ENCODE measurements at places on chromosomes 11 and 22.

GRCh38 chr11:114684636-114685035 is 6.3 kb downstream of the NXPE2 start:
- DNase-seq, result no peak

- DNase-seq, result no peak
These were observed 6.8 kb upstream of the OR2AT4 start for GRCh38 chr11:75103380-75104026.

- no peak for DNase-seq
These were observed 526 bp downstream of the C1QTNF6 start for GRCh38 chr22:37187552-37187890.

DNA sequence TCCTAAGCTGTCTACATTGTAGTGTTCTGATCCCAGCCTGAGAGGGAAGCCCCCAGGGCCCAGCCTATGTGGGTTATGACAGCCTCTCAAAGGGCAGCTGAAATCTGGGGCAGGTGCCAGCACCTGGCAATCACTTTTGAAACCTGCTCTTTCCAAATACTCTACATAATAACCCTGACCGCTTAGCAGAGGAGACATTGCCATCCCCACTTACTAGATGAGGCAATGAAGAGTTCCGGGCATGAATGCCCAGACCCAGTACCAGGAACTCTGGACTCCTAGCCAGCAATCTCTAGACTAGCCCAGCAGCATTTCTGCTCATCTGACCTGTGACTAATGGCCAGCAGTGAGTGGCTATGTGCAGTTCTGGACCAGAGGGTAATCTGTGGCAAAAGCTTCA is 412.4 kb upstream of the CADM1 start:
- no peak for DNase-seq

DNA sequence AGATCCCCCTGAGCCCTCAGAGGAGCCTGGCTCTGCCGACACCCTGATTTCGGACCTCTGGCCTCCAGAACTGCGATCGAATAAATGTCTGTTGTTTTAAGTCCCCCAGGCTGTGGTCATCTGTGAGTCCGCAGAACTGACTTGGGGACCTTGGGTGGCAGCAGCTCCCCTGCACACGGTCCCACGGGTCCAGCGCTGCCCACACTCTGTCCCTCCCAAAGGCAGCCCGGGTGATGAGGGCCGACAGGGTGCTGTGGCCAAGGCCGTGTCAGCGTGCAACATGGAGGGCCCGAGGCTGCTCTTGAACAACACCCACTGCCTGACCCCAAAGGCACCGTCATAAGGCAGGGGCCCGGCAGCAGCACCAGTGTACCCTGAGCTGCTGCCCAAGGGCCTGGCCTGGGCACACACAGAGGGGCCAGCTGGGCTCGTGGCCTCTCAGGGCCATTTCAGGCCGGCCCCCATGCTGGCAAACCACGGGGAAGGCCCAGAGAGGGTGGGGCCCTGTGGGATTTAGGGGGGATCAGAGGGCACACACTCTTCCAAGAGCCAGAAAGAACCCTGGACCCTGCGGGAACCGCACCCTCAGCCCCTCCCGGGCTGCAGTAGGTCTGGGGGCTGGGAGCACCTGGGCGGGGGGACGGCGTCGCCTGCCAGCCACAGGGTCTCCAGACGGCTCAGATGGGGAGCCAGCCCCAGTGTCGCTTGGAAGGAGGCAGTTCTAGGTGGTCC is 77.1 kb upstream of the PRR5 start:
- no peak for DNase-seq

DNA sequence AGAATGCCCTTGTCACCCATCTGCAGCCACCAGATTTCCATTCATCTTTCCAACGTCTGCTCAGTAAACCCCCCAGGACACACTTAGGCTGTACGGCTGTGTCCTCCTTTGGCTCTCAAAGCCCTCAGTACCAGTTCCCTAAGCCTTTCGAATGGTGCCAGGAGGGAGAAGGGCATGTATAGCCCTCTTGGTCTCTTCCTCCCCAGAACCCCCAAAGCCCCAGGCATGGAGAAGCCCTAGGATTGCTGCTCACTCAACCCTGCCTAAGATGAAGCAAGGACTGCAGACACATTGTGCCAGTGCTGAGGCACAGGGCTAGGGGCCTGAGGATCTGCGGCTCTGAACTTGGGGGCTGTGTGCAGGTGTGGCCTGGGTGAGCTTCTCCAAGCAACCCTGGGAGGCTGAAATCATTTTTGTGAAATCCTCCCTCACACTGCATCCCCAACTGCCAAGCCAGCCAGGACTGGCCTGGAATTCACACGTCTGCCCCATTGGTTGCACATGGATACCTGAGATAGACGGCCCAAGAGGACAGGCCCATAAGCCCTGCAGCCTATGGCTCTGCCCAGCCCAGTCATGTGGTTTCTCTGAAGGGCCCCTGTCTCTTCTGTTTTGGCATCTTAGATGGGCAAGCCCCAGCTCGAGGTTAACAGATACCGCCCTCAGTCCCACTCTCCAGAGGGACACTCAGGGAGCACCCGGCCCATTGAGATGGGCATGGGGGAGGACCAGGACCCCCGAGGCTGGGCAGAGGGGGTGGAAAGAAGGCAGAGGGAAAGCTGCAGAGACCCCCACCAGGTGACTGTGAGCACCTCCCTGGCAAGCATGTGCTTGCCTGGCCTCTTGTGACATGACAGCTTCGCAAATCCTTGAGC is 34.0 kb downstream of the KCNQ1OT1 start:
- no peak for DNase-seq

DNA sequence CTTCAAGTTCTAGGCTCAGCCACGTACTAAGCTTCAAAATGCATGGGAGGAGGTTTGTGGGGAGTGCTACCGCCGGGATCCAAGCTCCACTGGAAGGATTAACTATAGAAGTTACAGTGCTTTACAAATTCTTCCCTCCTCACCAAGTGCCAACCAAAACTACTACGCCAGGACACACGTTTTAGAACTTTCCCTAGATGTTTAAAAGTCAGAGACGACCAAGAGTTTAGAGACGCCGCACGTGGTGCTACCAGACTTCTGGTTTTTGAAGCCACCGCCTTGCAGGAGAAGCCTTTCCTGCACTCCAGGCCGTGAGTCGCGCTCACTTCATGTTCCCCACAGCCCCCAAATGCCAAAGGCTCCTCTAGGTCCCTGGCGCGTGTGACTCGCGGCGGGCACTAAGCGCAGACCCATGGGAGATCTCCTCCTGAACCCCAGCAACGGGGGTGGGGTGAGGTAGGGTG is 734 bp downstream of the SNU13 start:
- DNase-seq, result no peak

DNA sequence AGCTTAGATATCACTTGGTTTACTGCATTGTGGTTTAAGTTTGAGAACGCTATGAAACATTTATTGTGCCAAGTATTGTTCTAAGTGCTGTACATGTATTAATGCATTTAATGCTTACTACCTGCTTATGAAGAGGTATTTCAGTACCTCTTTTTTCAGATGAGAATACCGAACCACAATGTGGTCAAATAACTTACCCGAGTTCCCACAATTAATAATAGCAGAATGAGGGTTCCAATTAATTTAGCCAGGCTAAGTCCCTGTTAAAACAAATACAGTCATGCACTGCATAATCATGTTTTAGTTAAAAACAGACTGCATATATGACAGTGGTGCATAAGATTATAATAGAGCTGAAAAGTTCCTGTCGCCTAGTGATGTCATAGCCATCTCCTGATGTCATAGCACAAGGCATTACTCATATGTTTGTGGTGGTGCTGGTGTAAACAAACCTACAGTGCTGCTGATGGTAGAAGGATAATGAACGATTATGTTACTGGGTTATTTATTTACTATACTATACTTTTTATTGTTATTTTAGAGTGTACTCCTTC is 4.3 kb downstream of the ZC3H12C start:
- no peak for DNase-seq

- no peak for DNase-seq
These were observed 272.5 kb downstream of the TBC1D22A start for GRCh38 chr22:47034905-47035419.

DNA sequence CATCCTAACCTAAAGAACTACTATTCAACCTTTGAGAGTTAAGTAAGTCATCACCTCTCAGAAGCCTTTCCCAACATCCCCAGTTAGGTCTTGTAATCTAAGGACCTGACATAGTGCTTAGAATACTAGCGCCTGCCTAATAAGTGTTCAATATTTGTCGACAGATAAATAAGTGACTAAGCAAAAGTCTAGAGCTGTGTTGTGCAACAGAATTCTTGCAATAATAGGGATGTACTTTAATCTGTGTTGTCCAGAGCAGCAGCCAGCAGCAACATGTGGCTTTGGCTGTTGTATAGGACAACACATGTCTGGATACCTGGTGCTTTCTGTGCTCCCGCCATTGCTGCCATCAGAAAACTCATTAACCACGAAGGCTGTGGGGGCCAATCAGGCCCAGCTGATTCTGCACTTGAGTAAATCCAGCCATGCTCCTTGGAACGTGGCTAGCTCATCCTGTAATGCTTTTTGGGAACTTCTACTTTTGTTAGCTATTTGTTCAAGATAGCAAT is 66.8 kb upstream of the NTM start:
- no peak for DNase-seq

DNA sequence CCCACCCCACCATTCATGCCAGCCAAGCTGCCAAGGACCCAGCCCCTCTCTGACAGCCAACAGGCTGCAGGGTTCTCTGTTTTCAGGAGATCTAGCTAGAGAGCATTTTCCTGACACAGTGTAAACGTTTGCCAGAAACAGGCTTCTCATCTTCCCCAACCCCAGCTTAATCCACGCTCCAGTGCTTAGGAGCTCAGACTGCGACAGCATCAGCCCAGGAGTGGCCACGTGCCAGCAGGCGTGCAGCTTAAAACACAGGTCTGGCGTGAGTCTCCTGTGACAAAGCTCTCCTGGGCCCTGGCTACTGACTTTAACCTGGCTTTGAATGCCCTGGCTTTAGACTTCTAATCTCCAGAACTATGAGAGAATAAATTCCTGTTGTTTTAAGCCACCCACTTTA is 66.6 kb downstream of the GALNT18 start:
- DNase-seq, result no peak

DNA sequence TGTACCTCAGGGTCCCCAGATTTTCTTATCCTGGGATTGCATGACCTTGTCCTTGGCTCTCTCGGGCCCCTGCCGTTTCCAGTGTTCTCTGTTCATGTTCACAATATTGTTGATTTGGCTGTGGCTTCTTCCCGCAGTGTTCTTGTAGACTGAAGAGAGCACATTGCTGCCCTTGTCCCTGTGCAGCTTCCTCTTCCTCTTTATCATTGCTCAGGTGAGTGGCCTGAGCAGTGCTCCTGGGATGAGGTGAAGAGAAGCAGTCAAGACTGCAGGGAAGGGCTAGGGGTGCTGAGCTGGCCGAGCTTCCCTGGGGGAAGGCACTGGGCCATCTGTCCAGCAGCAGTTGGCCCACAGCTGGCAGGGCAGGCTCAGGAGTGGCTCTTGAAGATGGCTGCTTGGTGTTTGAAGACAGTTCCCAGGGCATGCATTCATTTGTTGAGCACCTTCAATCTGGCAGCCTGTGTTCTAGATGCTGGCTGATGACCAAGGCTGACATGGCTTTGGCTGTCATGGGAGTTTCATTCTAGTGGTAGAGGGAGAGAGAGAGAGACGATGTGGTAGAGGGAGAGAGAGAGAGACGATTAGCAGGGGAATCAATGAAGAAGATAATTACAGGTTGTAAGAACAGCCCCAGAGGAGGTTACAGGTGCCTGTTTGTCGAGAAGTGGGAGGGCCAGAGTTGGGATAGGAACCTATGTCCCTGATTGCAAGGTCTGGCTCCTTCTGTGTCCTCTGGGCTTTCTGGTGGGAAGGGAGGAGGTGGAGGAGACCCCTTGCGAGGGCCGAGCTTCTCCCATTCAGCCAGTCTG is 17.4 kb downstream of the BMAL1 start:
- DNase-seq, result no peak

DNA sequence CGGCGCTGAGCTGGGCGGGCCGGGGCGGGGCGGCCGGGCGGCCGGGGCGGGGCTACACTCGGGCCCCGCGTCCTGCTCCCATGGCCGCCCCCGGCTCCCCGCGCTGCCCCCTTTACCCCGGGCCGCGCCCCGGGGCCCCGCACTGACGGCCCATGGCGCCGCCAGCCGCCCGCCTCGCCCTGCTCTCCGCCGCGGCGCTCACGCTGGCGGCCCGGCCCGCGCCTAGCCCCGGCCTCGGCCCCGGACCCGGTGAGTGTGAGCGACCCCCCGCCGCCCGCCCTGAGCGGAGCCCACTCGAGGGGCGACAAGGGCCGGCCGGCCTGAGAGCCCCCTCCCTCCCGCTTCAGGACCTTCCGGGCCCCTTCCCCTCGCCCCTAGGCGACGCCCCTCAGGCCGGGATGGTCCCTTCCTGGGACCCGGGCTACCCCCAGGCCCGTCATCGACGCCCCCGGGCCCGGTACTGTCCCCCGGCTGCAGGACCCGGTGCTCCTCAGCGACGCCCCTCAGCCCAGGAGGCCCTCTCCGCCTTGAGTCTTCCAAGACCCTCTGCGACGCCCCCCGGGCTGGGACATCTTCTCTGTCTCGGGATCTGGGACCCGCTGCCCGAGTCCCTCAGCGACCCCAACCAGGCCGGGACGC is at the start of gene KREMEN1:
Gene KREMEN1 (plus strand): TSS at position 57 of the 639 bp plus-strand sequence. CDS start 96 bp downstream, at position 153.
- no peak for DNase-seq

GRCh38 chr11:121318848-121319834 is 26.6 kb downstream of the SC5D start:
- DNase-seq, result no peak

DNA sequence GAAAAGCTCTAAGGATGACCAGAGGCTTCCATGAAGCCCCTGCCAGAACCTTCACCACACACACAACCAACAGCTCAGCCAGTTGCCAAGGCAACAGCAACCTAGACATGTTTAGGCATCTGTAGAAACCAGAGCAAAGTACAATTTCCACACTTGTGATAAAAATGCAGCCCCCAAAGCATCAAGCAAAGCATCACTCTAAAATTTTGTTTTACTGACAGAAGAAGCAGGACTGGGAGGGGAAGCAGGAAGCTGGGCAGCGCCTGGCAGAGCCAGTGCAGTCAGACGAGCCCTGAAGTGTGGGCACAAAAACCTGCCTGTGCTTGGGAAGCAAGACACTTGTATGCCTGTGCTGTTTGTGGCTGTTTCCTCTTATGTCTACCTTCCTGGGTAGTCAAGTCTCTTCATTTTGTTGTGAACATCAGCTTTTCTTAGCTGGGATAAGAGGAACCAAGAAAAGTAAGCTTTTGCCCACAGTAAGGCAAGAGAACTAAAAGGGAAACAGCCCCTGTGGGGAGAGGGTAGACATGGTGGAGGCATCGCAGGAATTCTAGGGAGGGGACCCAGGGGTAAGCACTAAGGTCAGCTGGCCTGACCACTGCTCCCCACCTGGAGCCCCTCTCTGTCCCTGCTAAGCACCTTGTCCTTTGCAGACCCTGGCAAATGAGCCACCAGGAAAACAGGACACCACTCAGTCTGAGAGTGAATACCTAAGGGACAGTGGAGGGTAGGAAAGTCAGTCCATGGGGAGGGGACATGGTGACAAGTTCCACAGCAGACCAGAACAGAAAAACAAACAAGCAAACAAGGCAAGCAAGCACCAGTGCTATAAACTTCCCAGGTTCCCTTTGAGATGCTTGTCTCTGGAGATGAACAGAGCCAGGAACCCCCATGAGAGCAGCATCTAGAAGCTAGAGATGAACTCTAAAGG is 13.4 kb downstream of the PACSIN2 start:
- no peak for DNase-seq

- DNase-seq, result peak; percentile 13
These were observed 347 bp downstream of the MN1 start for GRCh38 chr22:27801202-27801615.

All from activated effector memory CD4-positive, alpha-beta T cell treated with Interleukin-2 at 50 U/mL for 16 hours (primary cell).